Mammary microvascular endothelial cell (primary cell): ENCODE measurements at places on chromosomes 13 and 19. TPM values are rescaled to one million over a fixed set of nuclear protein-coding genes. Genes with fewer than 3 reads are reported as not detected.

The ONECUT3 gene
- not detected in 2 replicates for total RNA-seq

The ZNF71 gene
- 14.0 and 14.7 TPM in 2 replicates for total RNA-seq

The ARL11 gene
- total RNA-seq: 0.27 and 0.89 TPM in 2 replicates

The CGB8 gene
- not detected in 2 replicates for total RNA-seq

The ZNF575 gene
- total RNA-seq: 0.07 and 0.15 TPM in 2 replicates

The CFAP97D2 gene
- 0.10 and 0.27 TPM in 2 replicates for total RNA-seq

The OR4F17 gene
- total RNA-seq: not detected in 2 replicates

The TEX29 gene
- not detected in 2 replicates for total RNA-seq

The ZNF235 gene
- 0.47 and 0.69 TPM in 2 replicates for total RNA-seq

The FPR2 gene
- not detected in 2 replicates for total RNA-seq

The KANK3 gene
- total RNA-seq: 33.0 and 40.5 TPM in 2 replicates

The POU2F2 gene
- 1.00 and 1.9 TPM in 2 replicates for total RNA-seq

The KLHL26 gene
- total RNA-seq: 3.4 and 5.4 TPM in 2 replicates

The MCEMP1 gene
- not detected in 2 replicates for total RNA-seq

The THSD1 gene
- total RNA-seq: 31.0 and 33.9 TPM in 2 replicates

The BCAM gene
- total RNA-seq: 22.6 and 33.0 TPM in 2 replicates

The SLC6A16 gene
- 0.07 and 0.10 TPM in 2 replicates for total RNA-seq

The LIM2 gene
- not detected in 2 replicates for total RNA-seq

The CKM gene
- not detected in 2 replicates for total RNA-seq

The SOX1 gene
- total RNA-seq: not detected in 2 replicates

The TEKTIP1 gene
- total RNA-seq: not detected in 2 replicates

The TUBA3C gene
- not detected in 2 replicates for total RNA-seq

The TNFRSF19 gene
- under 0.01 and 0.20 TPM in 2 replicates for total RNA-seq

The FGF14 gene
- under 0.01 and 0.13 TPM in 2 replicates for total RNA-seq

The RFPL4AL1 gene
- not detected in 2 replicates for total RNA-seq

The SHD gene
- not detected in 2 replicates for total RNA-seq

The ZNF226 gene
- total RNA-seq: 7.9 and 15.5 TPM in 2 replicates

The ZFP14 gene
- total RNA-seq: 0.74 and 1.9 TPM in 2 replicates
